ENCODE measurements at places on chromosomes 4 and X.

GRCh38 chr4:189530848-189531247 is 409.8 kb upstream of the FRG1 start:
- DNase-seq, result no peak

DNA sequence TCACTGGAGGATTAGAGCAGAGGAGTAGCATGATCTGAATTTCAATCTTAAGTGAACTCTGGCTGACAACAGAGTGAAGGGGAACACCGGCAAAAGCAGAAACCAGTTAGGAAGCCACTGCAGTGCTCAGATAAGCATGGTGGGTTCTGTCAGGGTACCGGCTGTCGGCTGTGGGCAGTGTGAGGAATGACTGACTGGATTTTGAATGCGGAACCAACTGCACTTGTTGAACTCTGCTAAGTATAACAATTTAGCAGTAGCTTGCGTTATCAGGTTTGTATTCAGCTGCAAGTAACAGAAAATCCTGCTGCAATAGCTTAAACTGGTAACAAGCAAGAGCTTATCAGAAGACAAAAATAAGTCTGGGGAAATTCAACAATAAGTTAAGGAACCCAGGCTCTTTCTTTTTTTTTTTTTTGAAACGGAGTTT is 5.2 kb downstream of the HTT start:
- DNase-seq, result no peak

GRCh38 chrX:149512225-149512885 is 7.2 kb upstream of the IDS start:
- no peak for DNase-seq

- no peak for DNase-seq
These were observed 23.8 kb upstream of the KIAA0232 start for GRCh38 chr4:6758728-6759127.

DNA sequence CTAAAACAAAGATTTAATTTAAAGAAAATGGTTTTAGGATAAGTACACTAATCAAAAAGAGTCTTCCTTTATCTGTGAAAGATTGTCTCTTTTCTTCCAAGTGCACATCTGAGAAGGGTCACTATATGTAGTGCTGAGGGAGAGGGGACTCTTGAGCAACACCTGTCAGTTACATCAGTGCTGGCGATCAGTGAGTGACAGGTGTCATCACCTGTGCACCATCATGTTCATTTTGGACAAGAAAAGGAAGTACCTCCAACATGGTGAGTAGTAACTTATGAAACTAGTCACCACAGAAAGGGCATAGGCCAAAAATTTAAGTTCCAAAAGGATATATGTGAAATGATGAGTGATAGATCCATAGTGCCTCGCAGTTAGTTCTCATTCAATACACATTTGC is 55.7 kb downstream of the MCUB start:
- no peak for DNase-seq

DNA sequence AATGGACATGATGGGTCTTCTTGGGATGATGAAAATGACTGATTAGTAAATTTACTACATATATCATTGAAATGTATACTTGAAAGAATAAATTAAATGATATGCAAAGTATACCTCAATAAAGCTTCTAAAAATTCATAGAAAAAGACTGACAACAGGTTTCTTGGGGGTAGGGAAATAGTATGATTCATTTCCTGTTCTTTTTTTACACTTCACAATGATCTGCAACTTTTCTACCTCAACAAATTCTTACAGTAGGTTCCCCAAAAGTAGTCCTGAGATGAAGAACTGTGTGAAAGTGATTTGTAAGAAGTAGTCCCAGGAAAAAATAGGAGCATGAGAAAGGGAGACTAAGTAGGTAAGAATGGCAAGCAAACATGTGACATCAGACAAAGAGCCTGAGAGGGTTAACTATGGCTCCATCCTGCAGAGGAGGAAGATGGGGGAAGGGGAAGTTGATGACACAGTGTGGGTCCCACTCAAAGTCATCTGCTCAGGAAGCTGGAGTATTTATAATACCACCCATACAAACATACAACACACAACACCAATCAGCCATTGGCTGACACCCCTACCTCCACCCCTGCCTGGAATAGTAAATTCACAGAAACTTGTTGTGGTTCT is 73.9 kb downstream of the ARHGAP6 start:
- DNase-seq, result no peak

DNA sequence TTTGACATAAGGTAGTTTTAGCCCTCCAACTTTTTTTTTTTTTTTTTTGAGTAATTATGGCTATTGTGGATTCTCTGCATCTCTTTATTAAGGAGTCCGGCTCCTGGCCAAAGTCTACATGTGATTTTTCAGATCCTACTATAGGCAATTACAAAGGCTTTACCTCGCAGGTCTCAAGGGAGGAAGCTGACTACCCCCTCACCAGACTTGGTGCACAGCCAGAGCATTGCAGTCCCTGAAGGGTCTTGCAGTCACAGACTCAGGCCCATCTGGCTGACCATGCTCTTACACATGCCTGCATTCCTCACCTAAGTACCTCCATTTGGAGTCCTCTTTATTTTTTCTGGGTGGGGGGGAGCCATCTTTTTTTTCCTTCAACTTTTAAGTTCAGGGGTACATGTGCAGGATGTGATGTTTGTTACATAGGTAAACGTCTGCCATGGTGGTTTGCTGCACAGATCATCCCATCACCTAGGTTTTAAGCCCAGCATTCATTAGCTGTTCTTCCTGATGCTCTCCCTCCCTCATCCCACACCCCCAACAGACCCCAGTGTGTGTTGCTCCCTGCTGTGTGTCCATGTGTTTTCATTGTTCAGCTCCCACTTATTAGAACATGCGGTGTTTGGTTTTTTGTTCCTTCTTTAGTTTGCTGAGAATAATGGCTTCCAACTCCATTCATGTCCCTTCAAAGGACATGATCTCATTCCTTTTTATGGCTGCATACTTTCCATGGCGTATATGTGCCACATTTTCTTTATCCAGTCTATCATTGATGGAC is 88.4 kb upstream of the STIM2 start:
- no peak for DNase-seq

DNA sequence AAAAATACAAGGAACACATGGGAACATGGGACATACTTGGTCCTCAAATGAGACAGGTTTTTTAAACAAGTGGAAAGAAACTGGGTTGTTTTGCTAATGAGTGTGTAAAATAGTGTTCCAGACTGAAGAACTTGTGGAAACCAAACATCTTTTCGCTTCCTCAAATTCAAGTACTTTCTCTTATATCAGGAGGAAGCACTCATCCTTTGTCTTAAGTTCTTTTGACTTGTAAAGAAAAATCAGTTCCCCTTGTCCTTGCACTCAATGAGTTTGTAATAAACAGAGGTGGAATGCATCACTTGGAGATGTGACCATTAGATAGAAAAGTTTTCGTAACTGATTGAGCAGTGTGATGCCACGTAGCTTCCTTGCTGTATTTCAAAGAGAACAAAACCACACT is 101.1 kb downstream of the PHOX2B start:
- no peak for DNase-seq

DNA sequence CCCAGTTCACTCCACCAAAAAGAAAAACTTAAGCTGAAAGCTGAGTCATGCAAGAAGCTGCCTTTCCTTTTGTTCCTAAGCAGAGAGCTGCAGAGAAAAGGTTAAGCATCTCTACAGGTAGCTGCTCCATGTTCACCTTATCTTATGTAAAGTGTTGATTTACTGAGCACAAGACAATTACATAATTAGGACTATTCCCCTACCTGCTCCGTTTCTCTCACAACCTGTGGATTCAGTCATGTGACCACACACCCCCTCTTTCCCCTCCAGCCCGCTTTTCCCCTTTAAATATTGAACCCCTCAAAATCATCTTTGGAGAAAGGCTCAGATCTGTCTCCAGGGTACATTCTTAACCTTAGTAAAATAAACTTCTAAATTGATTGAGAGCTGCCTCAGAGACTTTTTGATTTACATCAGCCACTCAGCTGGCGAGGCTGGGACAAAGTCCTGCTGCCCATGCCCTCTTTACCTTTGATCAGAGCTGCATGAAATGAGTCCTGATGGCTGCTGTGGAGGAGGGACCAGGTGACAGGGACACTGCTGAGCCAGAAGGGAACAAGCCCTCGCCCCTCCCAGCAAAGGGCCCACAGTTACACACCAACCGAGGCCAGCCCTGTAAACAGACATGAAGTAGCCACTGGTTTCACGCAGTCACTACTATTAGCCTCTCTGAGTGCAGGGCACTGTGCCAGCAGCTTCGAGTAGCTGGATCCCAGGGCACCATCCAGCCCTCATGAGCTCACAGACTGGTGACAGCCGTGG is 53.9 kb upstream of the C4orf50 start:
- DNase-seq, result no peak

DNA sequence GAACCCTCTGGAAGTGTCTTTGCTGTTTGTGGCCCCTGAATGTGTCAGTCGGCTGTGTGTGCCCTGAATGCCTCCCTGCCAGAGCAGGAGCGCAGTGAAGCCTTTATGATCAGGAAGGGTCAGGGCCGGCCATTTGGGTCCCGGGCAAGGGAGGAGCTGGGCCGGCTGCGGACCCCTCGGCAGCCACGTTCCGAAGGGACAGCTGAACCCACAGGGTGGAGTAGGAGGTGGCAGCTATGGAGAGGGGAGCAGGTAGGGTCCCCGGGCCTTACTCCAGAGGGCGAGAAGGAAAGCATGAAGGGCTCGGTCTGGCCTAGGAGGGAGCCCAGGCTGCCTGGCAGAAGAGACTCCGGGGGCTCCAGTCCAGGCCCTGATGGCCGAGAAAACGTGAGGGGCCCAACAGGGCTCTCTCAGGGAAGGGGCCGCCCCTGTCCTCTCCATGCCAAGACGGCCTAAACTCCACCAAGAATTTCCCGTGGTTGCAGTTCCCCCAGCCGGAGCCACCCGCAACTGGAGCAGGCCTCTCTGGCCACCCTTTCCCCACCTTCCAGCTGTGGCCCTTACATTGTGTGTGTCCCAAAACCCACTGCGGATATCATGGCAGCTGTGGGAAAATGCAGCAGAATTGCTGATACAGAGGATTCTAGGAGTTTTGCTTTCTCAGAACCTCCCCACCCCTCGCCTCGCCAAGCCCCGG is 182.2 kb upstream of the STK26 start:
- DNase-seq, result no peak

- DNase-seq, result no peak
These were observed 195.3 kb downstream of the KCNIP4 start for GRCh38 chr4:21753084-21753760.

DNA sequence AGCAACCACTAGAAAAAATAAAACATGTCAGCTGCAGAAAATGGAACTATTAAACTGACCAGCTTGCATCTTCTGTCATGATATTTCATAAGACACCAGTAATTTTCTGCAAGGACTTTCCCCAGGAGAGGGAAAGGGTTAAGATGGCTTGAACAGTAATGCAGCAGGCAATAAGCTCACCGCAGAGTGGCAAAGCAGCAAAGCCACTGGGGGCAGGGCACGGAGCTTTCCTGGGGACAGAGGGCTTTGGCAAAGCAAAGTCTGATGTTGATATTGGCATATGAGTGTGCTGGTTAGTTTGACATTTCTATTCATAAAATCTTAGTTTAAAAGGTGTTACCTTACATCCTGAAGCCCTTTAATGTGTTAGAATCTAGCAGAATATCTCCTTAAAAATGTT is 55.1 kb upstream of the NAP1L5 start:
- no peak for DNase-seq

GRCh38 chrX:55488006-55488592 is 1.5 kb downstream of the USP51 start:
- DNase-seq, result no peak

DNA sequence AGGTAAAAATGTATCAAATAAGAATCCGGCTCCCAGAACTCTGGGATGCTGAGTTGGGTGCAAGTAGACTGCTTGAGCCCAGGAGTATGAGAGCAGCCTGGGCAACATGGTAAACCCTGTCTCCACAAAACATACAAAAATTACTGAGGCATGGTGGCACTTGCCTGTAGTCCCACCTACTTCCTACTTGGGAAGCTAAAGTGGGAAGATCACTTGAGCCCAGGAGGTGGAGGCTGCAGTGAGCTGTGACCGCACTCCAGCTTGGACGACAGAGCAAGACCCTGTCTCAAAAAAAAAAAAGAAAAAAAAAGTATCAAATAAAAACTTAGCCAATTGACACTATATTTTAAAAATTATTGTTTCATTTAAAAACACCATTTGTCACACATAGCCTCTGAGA is 84.4 kb downstream of the FBXW7 start:
- no peak for DNase-seq

GRCh38 chrX:96383428-96383827 is 301.2 kb upstream of the DIAPH2 start:
- no peak for DNase-seq

DNA sequence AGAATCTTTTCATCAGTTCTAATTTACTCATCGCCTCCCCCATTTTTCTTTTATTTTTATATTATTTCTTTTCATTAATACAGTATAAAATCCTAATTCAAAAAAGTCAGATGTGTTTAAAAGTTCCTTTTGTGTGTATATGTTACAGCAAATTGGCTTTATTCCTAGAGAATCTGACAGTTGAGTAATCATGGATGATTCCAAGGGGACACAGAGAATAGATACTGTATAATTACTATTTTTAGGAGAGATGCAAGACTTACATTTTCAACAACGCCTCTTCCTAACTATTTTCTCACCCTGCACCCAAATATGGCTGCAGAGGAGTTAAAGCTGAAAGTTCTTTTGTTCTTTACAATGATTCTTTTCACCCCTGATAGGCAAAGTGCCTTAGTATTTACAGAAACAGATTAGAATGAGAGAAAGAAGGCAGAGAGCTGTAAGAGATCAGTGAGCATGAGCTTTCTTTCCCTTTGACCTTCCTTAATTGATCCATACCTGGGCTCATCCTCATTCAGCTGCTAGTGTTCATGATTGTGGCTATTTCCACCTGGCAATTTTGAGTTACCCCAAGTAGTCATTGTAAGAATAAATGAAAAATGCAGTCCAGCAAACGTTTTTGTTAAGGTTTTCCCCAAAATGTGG is 210.8 kb downstream of the SLC4A4 start:
- no peak for DNase-seq

DNA sequence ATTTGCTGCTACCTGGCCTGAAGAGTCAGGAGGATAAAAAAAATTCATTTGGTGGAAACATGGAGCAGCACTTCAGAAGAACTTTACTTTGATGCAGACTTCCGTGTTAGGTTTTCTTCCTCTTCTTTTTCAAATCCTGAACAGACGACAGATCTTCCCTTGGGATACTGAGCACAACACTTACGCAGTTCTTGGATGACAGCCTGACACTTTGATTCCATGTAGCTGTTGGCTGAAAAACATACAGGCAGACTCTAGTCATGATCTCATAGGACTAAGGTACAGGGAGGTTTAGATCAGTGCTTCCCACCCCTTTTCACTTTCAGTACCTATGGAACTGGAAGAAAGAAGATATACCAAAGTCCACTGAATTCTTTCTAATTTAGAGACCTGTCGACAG is 9.2 kb downstream of the CMC4 start:
- DNase-seq, result no peak

- no peak for DNase-seq
These were observed 823.8 kb downstream of the CCSER1 start for GRCh38 chr4:90951037-90951436.

- no peak for DNase-seq
These were observed 393.4 kb downstream of the PABPC4L start for GRCh38 chr4:133808151-133808550.

Measured in GM04504 (cell line).